WTC11 (cell line): ENCODE measurements at places on chromosomes 1 and 21. TPM values are rescaled to one million over a fixed set of nuclear protein-coding genes. Genes with fewer than 3 reads are reported as not detected.

DNA sequence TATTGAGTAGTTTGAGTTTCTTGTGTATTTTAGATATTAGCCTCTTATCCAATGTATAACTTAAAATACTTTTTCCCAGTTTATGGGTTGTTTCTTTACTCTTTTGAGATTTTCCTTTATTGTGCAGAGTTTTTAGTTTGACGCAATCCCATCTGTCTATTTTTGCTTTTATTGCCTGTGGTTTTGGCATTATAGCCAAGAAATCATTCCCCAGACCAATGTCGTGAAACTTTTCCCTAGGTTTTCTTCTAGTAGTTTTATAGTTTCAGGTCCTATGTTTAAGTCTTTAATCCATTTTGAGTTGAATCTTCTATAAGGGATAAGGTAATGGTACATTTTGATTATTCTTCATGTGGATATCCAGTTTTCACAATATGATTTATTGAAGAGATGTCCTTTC, 87.6 kb downstream of the LEPR start:
- no peaks in the 10 kb centered on the region for H3K27me3 ChIP-seq
- no peaks in the 10 kb centered on the region for H3K36me3 ChIP-seq
- H3K4me1 ChIP-seq = peaks cover 14% of the 10 kb centered on the region
- no peak overlapping the region for H3K27ac ChIP-seq
- DNase-seq = no peak
- no peak overlapping the region for H3K4me3 ChIP-seq

OR2T11 gene
- not detected in 3 replicates for total RNA-seq

TMEM82 gene
- total RNA-seq = 0.48 to 1.4 TPM (median 0.94 TPM) in 3 replicates

DNA sequence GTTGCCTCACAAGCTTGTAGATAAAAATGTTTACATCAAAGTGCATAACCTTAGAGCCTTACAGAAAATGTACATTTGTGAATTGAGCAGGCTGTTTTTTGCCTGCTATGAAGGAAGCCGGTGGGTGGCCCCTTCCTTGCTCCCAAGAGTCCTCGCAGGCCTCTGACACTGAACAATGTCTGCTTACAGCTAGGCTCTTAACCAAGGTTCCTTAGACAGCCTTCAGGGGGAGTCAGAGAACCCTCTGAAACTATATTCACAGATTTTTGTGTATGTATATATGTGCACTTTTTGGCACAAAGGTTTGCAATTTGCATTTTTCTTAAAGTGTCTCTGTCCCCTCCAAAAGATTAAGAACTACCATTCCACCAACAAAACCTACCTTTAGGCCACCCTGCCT, 282.6 kb downstream of the BARHL2 start:
- peak; percentile 18 for DNase-seq
- H3K27me3 ChIP-seq = no peaks in the 10 kb centered on the region
- H3K27ac ChIP-seq = no peak overlapping the region

SSX2IP gene
- 17.5 to 21.7 TPM (median 20.8 TPM) in 3 replicates for total RNA-seq

ANKRD34A gene
- total RNA-seq = 0.21 to 0.44 TPM (median 0.22 TPM) in 3 replicates

GCSAML gene
- not detected in 3 replicates for total RNA-seq

- no peak for DNase-seq
- H3K27ac ChIP-seq = no peak overlapping the region
- no peaks in the 10 kb centered on the region for H3K27me3 ChIP-seq
- no peaks in the 10 kb centered on the region for H3K4me1 ChIP-seq
Measured at GRCh38 chr21:40242586-40243265, 375.5 kb downstream of the PCP4 start.

- no peak overlapping the region for H3K27ac ChIP-seq
- peaks cover 15% of the 10 kb centered on the region for H3K4me1 ChIP-seq
- H3K4me3 ChIP-seq = no peak overlapping the region
- H3K27me3 ChIP-seq = 0 out of 2 replicates have a peak, but pooled peaks cover 2% of the 10 kb centered on the region
- DNase-seq = no peak
Measured at GRCh38 chr1:151820940-151821339, 10.7 kb downstream of the RORC start.
